ENCODE measurements at places on chromosomes 3 and 15. TPM values are rescaled to one million over a fixed set of nuclear protein-coding genes. Genes with fewer than 3 reads are reported as not detected.

The SLC28A2 gene
- not detected for total RNA-seq

The TRIM42 gene
- not detected for total RNA-seq

The CTXN2 gene
- not detected for total RNA-seq

The NEK11 gene
- total RNA-seq: 14.5 TPM

The CCR9 gene
- not detected for total RNA-seq

The RNU5B-1 gene
- 18.7 TPM for total RNA-seq

The POU1F1 gene
- not detected for total RNA-seq

The SEMA7A gene
- total RNA-seq: 4.1 TPM

The TUSC7 gene
- not detected for total RNA-seq

The PPIB gene
- total RNA-seq: 395 TPM

The IGSF10 gene
- 2.2 TPM for total RNA-seq

The IL16 gene
- total RNA-seq: 9.1 TPM

The TUSC2 gene
- total RNA-seq: 18.9 TPM

The GOLGA8N gene
- 38.9 TPM for total RNA-seq

The CCDC33 gene
- total RNA-seq: not detected

The PLSCR2 gene
- total RNA-seq: 1.4 TPM

The IMPG2 gene
- 0.63 TPM for total RNA-seq

The SLC22A14 gene
- total RNA-seq: 0.49 TPM

The ZNF774 gene
- 7.4 TPM for total RNA-seq

The CIB2 gene
- 6.3 TPM for total RNA-seq

The CMTM8 gene
- total RNA-seq: 2.9 TPM

The IL12A gene
- total RNA-seq: not detected

The FANCD2OS gene
- total RNA-seq: not detected

The SNTN gene
- not detected for total RNA-seq

The STXBP5L gene
- total RNA-seq: 0.16 TPM

The HYPK gene
- total RNA-seq: 12.6 TPM

The MOBP gene
- total RNA-seq: not detected

The DUOX1 gene
- 4.5 TPM for total RNA-seq

The IRAK2 gene
- total RNA-seq: 8.3 TPM

The CNTN6 gene
- total RNA-seq: 0.26 TPM

The GHSR gene
- total RNA-seq: not detected

The ILDR1 gene
- total RNA-seq: not detected

The AHSG gene
- total RNA-seq: not detected

The ARPP21 gene
- 1.8 TPM for total RNA-seq

The OR4F15 gene
- not detected for total RNA-seq

The SH2D7 gene
- not detected for total RNA-seq

The PCBP4 gene
- total RNA-seq: 63.7 TPM

The DPPA2 gene
- total RNA-seq: not detected

The ZBBX gene
- not detected for total RNA-seq

The KLF15 gene
- 39.9 TPM for total RNA-seq

The C3orf52 gene
- total RNA-seq: 9.1 TPM

The SLC6A1 gene
- 1.4 TPM for total RNA-seq

The GNAT1 gene
- total RNA-seq: not detected

The CX3CR1 gene
- total RNA-seq: 6.5 TPM

The CPN2 gene
- total RNA-seq: not detected

The PLS1 gene
- total RNA-seq: 1.0 TPM

The CERS3 gene
- not detected for total RNA-seq

The SLC12A1 gene
- total RNA-seq: 0.81 TPM

The HDC gene
- 6.8 TPM for total RNA-seq

The ITIH3 gene
- total RNA-seq: 5.7 TPM

The SEMA3G gene
- total RNA-seq: 23.8 TPM

The GOLIM4 gene
- total RNA-seq: 48.8 TPM

All from aorta (tissue), 5 donors.